Activated naive CD8-positive, alpha-beta T cell treated with anti-CD3 and anti-CD28 coated beads, Interleukin-2, amount 50 U/mL, for 16 hours (primary cell): ENCODE measurements at places on chromosomes 16 and 17.

- DNase-seq, result no peak
These were observed 206.2 kb downstream of the CCDC182 start for GRCh38 chr17:57538736-57539456.

GRCh38 chr17:14165616-14166015 is 71.0 kb downstream of the CDRT15 start:
- no peak for DNase-seq

GRCh38 chr16:67456391-67457081 is 24.4 kb downstream of the ATP6V0D1 start:
- DNase-seq, result no peak

DNA sequence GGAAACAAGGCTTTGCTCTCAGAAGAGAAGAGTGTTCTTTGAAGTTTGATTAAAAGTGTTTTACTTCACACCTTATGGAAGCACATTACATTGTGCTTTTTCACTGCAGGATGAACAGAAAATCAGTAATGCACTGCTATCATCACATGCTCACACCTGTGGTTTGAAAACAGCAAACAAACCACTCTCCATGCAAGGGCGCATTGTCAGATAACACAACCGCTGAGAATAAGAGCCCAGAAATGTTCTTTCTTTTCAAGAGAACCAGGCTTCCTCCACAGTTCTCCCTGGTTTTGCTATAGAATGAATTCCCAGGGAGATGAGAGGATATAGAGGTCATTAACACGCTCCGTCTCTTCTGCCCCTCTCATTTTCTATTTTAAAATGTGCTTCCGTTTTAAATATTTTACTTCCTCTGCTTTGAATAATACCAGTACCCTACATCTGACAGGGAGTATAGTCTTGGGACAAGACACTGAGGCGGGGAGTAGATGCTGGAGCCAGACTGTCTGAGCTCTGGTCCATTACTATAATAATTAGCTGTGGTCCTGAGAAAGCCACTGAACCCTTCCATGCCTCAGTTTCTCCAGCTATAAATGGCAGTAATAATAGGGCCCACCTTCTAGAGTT is 71.6 kb downstream of the CDK5R1 start:
- DNase-seq, result no peak

DNA sequence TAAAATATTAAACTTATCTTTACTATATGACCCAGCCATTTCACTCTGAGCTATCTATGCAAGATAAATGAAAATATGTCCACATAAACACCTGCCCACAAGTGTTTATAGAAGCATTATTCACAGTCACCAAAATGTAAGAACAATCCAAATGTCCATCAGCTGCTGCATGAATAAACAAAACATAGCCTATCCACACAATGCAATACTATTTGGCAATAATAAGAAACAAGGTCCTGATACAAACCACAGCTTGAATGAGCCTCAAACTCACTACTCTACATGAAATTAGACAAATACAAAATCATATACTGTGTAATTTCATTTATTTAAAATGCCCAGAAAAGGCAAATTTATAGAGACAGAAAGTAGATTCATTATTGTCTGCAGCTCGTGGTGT is 355.1 kb downstream of the CDH8 start:
- DNase-seq, result no peak

DNA sequence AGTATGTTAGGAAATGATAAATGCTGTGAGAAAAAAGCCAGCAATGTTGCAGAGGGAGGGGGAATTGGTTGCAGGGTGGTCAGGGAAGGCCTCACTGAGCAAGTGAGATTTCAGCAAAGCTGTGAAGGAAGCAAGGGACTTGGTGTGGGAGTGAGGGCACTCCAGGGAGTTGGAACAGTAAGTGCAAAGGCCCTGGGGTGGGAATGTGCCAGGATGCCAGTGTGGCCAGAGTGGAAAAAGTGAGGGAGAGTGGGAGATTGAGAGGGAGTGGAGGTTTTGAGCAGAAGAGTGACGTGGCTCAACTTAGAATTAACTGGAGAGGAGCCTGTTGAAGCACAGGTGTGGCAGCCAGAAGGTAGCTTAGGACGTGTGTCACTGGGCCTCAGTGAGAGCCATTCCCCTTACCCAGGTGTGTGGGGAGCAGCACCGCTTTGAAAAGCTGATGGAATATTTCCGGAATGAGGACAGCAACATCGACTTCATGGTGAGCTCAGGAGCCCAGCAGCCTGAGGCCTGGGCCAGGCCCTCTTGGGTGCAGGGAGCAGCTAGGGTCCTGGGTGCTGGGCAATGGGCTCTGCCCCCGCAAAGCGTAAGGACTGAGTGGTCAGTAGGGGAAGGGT is 16.6 kb downstream of the FMNL1 start:
- DNase-seq, result no peak

GRCh38 chr16:79756571-79756970 is 156.0 kb upstream of the MAF start:
- DNase-seq, result no peak

- DNase-seq, result no peak
These were observed 191.0 kb downstream of the PRKCA start for GRCh38 chr17:66493283-66494019.

GRCh38 chr17:60610473-60610872 is 10.5 kb downstream of the PPM1D start:
- no peak for DNase-seq

GRCh38 chr16:56919099-56919800 is 12.7 kb upstream of the HERPUD1 start:
- no peak for DNase-seq

- DNase-seq, result no peak
These were observed 44.1 kb downstream of the COG7 start for GRCh38 chr16:23408823-23409298.

GRCh38 chr17:80095038-80095843 is 6.1 kb upstream of the GAA start:
- DNase-seq, result no peak

DNA sequence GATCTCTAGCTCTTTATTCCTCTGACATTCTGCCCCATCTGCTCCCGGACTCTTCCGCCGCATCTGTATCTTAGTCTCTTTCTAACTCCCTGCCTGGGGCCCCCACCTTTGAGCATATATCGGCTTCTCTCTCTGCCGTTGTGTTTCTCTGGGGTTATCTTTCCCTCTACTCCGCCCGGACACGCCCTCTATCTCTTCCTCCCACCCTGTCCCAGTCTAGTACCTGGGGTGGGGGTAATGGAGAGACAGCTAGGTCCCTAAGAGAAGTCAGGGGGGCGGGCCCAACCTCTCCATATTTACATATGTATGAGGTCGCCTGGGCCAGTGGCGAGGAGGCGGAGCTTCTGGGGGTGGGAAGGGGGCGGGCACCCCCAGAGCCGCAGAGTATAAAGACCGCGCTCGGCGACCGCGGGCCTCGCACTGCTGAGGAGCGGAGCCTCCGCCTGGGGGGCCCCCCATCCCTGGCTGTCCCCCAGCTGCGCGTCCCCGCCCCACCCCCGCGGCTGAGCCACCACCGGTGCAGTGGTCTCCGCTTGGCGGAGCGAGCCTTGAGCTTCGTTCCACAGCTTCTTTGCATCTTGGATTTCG is at the start of gene ATP1B2:
Gene ATP1B2 (plus strand): TSS at position 418 of the 588 bp plus-strand sequence. CDS start 593 bp downstream, outside the sequence.
- peak; percentile 54 for DNase-seq

DNA sequence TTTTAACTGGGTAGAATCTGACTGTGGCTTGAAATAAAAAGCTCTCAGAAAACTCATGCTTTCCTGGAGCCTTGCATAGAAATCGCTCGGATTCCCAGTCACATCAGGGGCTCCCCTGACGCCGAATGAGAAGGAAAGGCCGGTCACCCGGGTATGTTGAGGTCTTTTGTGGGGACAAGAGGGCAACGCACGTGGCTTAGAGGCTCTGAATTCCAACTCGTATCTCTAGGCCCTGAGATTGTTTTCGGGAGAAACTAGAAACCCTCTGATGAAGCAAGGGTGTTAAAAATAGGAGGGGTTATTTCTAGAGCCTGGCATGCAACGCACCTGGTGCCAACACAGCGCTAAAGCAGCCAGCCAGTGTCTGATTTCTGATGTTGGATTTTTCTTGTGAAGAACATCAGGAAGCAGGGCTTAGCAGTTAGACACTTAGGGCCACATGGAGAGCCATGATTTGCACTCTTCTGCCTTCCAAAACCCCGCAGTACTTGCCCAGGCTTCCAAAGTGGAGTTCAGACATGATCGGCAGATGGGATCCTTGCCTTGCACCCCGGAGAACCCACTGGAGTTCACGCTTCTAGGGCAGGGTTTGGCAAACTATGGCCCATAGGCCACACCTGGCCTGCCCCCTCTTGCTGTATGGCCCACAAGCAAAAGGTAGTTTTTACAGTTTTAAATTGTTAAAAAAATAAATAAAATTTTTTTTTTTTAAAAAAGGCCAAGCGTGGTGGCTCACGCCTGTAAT is 12.6 kb downstream of the CACNG1 start:
- DNase-seq, result no peak

DNA sequence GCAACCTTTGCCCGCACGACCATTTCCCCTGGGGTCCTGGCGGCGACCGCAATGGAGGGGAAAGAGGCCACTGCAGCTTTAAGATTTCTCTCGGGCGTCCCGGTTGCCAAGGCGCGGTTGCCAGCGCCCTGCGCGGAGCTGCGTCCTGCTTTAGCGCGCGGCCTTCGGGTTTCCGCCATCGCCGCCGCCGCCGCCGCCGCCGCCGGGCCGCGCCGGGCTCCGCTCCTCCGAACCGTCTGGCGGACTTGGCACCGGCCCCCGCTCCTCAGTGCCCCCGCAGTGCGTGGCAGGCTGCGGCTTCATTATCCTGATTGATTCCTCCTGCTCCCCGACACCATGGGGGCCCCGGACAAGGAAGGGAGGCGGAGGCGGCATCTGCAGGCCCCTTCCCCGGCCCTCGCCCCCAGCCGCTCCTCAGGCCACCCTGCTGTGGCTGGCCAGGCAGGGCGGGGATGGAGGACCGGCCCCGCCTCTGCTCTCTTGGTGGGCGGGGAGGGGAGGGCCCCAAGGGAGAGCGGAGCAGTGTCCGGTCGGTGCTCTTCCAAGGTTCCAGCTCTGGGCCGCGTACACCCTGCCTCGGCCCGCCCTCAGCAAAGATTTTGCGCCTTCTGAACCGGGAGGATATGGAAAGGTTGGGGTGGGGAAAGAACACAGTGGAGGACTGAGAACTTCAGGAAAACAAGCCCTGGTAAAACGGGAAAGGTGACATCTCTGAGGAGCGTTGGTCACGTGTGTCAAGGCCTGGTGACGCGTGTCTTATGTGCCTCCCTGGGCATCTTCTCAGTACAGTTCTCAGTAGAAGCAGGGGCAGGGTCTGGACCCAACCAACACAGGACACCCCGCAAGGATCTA is 34.0 kb downstream of the NEUROD2 start:
- no peak for DNase-seq

- no peak for DNase-seq
These were observed 7.2 kb downstream of the SPNS3 start for GRCh38 chr17:4440690-4441686.
